ENCODE measurements at places on chromosomes 6 and 20.

- no peak for DNase-seq
Observed at GRCh38 chr6:11209906-11210305, 22.6 kb downstream of the NEDD9 start.

DNA sequence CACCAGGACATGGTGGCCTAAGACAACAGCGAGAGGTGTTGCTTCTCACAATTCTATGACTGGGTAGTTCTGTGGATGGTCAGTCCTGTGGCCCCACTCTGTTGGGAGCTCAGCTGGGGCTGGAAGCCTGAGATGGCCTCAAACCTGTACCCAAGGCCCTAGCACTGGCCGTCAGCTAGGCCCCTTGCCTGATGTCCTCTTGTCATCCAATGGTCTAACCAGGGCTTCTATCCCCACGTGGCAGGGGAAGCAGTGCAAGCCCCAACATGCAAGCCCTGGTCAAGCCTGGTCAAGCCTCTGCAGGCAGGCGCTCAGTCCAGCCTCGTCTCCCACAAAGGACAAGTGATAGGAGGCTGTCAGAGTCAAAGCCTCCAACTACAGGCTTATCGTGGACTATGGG is 196.5 kb upstream of the CST7 start:
- no peak for DNase-seq

DNA sequence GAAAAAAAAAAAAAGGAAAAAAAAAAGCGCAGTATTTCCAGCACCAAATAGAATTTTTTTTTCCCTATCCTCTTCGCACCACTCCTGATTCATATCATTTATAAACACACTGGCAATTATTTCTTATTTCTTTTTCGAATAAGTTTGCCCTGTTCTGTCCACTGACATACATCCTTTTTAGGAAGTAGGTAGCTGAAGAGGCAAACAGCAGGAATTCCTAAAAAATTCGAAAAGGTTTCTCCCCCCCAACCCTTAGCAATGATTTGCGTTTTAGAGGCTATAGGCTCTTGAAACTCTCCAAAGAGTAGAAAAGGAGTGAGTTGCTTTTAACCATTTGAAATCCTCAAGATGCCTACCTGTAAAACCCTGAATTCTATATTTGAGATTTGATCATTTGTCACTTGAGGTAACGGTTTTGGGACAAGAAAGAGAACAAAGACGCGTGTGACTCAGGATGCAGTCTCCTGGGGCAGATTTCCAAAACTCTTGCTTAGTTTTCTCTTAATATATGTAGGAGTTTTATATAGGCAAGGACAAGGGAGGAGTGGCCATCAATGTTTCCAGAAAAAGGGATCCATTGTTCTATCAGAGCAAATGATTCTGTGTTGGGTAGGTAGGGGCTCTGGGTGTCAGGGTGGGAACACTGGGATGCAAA is 531 bp upstream of the CCN2 start:
- no peak for DNase-seq

DNA sequence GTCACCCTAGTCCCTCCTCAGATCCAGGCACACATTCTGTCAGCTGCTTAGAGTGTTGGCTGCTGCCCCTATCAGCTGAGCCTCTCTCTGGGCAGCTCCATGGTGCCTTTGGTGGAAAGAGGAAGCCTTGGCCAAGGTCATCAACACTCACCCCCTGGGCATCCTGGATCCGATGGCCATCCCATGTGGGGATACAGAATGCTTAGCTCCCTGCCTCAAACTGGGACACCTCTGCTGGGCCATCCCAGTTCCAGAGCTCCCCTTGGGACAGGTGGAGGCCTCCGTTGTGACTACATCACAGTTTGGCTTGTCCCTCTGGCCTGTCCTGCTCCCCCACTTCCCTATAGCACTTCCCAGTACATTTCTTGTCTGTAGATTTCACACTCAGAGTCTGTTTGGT is 45.6 kb downstream of the TOX2 start:
- no peak for DNase-seq

DNA sequence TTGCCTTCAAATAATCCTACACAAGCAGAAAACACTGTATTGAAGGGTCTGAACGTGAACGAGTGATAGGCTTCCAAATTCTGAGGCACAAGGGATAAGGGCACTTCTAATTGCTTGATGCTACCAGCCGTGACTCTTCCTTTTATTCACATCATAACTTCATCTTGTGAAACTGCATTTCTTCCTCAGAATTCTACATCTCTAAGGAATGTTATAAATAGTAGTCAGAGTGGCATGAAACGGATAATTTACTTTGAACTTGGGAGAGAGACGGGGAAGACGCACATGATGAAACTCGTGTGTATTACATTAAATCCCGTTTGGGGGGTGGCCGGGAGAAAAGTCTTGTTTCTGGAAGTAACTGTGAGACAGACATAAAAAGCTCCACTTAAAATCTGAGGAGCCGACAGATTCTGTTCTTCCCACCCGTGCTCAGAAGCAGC is 754 bp downstream of the HDDC2 start:
- DNase-seq = no peak

- no peak for DNase-seq
Observed at GRCh38 chr6:100344761-100345160, 120.0 kb downstream of the SIM1 start.

DNA sequence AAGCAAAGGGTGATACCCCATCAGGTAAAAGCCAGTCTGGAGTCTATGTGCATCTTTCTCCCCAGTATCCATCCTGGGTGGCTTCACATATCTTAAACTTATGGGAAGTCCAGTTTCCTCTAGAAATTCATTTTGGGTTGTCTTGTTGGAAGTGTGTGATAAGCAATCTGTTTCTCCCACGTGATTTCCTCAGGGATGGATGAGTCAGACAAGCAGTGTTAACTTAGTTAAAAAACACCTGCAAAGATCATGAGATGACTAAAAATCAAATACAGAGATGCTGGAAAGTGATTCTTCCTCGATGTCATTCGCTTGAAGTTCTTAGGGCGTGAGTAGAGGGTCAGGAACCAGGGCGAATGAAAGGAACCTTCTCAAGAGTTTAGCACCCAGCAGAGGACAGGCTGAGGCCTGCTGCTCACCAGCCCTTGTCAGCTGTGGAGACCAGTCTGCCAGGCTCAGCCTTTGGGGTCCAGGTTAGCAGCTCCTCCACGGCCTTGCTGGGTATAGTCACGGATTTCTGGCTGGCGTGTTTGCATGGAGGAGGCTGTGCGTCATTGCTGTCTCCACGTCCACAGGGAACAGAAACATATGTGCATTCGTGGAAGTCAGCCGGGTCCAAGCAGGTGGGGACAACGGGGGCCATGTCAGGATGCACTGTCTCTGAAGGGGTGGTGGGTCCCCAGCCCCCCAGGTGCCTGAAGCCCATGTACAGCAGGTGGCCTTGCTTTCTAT is 2.8 kb upstream of the PNPLA1 start:
- no peak for DNase-seq

DNA sequence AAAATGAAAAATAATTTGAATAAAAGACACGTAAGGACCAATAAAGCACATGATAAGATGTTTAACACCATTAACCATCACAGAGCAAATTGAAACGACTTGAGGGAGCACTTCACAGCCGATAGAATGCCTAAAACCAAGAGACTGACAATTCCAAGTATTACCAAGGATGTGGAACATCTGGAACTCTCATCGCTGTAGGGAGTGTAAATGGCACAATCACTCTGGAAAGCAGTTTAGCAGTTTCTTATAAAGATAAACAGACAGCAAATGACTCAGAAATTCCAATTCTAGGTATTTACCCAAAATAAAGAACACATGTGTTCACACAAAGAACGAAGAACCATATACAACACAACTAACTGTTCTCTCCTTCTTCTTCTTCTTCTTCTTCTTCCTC is 8.5 kb upstream of the UBD start:
- no peak for DNase-seq

- no peak for DNase-seq
Observed at GRCh38 chr20:32609111-32609773, 24.1 kb upstream of the NOL4L start.

- DNase-seq = no peak
Observed at GRCh38 chr6:158909938-158910337, 90.1 kb downstream of the RSPH3 start.

- DNase-seq = no peak
Observed at GRCh38 chr20:18879262-18879661, 65.7 kb downstream of the SCP2D1 start.

- no peak for DNase-seq
Observed at GRCh38 chr6:4935975-4936680, 67.7 kb downstream of the RPP40 start.

DNA sequence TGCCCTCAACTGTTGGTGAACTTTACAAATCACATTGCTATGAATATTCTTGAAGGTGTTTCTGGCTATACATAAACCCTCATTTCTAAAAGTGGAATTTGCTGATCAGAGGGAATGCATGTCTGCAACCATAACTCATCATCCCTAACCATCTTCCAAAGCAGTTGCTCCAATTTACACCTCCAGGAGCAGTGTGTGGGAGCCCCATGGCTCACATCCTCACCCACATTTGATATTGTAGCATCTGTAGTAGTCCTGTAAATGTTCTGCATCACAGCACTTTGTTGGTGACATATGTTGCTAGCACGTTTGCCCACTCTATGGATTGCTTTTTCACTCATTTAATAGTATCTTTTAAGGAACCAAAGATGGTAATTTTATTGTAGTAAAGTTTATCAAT is 183.8 kb upstream of the SMLR1 start:
- DNase-seq = no peak

DNA sequence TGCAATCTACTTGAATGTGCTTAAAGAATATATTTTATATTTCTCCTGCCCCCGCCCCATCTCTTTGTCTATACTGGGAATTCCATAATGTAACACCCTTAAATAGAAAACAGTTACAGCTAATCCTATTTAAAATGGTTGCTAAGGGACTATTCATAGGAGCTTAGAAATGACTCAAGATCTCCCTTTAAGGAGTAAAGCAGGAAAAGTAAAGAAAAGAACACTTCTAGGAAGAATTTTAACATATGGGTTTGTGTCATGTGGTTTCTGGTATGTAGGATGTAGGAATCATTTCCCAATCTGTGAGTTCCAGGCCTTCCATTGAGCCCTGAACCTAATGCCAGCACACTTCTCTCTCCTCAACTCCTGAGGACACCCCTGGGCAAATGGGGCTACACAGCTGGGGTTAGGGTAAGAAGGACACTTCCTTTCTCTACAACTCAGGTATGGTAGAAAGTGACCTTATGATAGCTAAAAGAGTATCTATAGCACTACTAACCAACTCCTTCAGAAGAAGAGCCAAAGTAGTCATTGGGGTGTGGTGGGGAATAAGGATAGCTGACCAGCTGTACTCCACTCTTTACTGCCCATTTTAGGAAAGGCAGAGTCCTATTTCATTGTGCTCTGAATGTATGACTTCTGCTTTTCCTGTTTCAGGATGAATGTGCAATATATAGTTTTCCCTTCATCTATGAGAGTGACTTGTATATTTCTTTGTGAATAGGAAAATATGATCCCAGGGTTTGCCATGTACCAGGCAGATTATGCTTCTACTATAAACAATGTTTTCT is 27.3 kb downstream of the RIMS1 start:
- no peak for DNase-seq

GRCh38 chr6:146874278-146875018 is 275.7 kb downstream of the ADGB start:
- DNase-seq = no peak

DNA sequence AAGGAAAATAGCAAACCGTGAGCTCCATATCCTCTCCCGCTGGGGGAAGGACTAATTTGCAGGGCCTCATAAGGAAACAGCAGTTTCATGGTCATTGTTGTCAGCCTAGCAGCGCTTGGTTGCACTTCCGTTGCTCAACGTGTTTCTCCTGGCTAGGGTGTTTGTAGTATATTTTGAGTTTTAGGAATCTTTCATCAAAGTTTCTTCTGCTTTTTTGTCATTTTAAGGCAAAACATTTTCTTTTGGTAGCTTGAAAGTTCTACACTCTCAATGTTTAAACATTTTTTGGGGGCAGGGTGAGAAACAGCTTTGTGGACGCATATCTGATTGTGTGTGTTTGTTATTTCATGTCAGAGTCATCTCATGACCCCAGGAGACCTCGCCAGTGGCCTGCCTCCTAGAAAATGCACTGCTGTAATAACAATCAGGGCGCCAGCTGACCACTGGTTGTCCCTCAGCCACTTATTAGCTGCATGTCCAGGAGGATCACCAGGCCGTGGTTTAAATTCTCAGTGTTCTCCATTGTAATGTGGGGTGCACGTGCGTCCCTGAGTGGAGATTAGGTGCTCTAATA is 20.6 kb downstream of the JARID2 start:
- no peak for DNase-seq

GRCh38 chr20:31968291-31969126 is 558 bp downstream of the XKR7 start:
- DNase-seq = peak; percentile 71

DNA sequence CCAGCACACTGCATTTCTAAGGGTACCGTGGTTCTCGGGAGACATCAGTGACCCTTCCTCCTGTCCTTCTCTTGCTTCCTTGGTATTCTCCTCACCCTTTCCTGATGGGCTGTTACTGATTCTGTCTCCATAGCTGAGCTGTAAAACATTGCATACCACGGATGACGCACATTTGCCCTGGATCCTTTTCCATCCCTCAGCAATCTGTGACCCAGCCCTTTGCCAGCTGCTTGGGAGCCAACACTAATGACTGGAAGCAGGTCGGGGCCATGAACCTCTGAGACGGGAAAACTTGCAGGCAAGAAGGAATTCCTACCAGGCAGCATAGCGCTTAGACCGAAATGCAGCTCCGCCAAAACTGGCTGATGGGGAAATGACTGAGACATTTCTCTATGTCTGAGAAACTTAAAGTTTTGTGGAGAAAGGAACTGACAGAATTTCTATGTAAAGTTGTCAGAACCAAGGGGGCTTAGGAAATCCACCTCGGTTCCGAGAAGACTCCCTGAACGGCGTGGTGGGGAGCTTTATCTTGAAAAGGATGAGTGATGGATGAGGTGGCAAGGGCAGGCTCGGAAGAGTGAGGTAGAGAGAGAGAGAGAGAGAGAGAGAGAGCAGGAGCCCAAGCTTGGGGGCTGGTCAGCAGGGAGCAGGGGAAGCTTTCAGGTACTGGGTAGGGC is 19.2 kb downstream of the TUBB2B start:
- DNase-seq = no peak

GRCh38 chr6:121335087-121336008 is 1.1 kb upstream of the TBC1D32 start:
- DNase-seq = no peak

DNA sequence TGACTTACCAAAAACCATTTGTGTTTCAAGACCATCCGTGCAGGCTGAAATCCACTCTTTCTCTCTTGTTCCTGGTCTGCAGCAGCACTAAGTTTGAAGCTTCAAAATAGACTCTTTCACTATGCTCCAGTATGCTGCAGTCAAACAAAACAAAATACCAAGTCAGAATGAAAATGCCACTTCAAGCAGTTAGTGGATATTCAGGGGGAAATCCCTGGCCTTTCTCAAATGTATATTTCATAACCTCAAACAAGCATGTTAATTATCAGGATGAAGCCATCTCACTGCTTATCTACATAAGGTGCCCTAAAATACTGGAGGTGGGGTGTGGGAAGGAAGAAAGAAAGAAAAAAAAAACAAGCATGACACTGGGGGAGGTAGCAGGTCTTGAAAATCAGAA is 103.5 kb downstream of the ATXN1 start:
- no peak for DNase-seq
